Natural killer cell (primary cell): ENCODE measurements at places on chromosomes 1 and 21. TPM values are rescaled to one million over a fixed set of nuclear protein-coding genes. Genes with fewer than 3 reads are reported as not detected.

DNA sequence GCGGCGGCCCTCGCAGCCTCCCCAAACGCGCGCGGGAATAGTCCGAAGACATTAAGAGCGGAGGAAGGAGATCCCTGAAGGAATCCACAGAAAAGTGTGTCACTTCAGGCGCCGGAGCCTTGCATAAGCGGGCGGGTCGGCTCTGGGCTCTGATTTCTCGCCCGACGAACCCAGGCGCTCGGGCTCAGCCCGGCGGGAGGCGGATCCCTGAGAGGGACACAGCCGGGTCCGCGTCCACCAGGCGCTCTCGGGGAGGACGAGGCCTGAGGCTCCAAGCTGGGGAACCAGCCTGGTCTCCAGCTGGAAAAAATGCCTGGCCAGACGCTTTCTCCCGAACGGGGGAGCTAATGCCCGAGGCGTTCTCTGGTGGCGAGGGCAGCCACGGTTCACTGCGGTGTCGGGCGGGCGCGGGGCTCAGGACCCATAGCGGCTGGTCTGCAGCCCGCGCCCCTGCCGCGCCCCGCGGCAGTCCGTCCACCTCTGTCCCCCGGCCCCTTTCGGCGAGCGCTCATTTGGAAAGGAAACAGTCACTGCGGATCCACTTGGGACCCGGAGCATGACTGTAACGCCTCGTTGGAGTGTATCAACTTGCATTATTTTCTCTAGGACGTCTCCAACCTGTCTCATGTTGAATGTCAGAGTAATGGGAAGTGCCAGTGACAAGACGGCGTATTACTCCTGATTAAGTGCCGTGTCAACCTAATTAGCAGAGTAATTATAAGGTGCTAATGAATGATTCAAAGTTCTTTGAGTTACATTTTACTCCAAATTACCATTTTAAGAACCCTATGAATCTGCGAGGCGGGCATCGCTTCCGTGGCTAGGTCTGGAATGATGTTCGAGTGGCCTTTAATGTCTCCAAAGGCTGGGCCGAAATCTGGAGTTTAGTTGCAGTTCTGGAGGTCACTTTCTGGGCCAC, 1.6 kb upstream of the BARHL2 start:
- DNase-seq, result no peak

GRCh38 chr1:1347663-1348419, 1.4 kb downstream of the DVL1 start:
- DNase-seq, result no peak

The INKA2 gene
- total RNA-seq, result 1.4 TPM

DNA sequence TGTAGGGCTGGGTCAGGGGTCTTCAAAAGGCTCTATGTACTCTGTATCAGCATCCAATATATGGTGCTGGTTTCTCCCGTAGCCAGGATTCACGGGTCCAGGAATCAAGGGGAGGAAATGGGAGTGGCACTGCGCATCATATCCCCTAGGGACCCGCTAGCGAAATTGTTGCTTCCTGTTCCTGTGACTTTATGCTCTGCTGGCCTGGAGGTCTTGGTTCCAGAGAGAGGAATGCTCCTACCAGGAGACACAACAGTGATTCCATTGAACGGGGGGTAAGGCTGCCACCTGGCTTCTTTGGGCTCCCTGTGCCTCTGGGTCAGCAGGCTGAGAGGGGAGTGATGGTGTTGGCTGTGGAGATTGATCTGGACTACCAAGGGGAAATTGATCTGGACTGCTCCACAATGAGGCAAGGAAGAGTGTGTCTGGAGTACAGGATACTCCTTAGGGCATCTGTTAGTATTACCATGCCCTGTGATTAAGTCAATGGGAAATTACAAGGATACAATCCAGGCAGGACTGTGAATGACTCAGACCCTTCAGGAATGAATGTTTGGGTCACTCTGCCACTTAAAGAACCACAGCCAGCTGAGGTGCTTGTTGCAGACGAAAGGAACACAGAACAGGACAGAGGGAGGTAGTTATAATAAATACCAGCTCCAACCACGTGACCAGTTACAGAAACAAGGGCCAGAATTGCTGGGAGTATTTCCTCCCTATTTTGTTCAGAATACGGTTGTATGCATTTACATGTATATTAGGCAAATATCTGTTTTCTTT, 10.2 kb downstream of the SPSB1 start:
- no peak for DNase-seq

DNA sequence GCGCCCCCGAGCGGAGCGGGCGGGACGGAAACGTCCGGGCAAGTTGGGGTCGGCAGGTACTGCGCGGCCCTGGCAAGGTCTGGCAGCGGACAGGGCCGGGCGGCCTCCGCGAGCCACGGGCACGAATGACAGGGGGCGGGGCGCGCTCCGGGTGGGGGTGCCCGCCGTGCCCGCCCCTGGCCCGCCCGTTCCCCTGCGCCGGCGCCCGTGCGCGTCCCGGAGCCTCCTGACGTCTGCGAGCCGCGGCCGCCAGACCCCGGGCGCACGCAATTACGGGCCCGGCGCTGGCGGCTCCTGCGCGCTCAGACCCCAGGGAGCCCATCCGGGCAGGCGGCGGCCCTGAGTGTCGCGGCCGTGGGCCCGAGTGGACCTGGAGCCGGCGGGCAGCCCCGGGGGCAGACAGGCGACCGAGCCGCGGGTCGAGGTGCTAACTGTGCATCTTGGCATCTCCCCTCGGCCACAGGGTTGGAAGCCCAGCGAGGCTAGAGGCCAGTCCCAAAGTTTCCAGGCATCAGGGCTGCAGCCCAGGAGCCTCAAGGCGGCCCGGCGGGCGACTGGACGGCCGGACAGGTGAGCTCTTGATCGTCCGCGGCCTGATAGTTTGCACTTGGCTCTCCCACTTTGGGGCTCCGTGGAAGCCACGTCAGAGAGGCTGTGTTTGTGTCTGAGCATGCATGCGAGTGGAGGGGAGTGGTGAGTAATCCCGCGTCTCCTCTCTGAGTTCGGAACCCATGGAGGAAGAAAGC, 918 bp downstream of the MIB2 start:
- DNase-seq, result no peak

The CFAP74 gene
- not detected for total RNA-seq

The ELAPOR1 gene
- 6.2 TPM for total RNA-seq

The VANGL2 gene
- not detected for total RNA-seq

The CDKN2C gene
- 21.9 TPM for total RNA-seq

The TGFB2 gene
- not detected for total RNA-seq

- no peak for DNase-seq
Observed at GRCh38 chr1:11943619-11944018, 9.1 kb downstream of the PLOD1 start.

The C1orf53 gene
- total RNA-seq, result not detected

GRCh38 chr1:15303935-15304334, 56.9 kb downstream of the FHAD1 start:
- no peak for DNase-seq

- DNase-seq, result no peak
Observed at GRCh38 chr1:26318338-26319064, 743 bp downstream of the CD52 start.

DNA sequence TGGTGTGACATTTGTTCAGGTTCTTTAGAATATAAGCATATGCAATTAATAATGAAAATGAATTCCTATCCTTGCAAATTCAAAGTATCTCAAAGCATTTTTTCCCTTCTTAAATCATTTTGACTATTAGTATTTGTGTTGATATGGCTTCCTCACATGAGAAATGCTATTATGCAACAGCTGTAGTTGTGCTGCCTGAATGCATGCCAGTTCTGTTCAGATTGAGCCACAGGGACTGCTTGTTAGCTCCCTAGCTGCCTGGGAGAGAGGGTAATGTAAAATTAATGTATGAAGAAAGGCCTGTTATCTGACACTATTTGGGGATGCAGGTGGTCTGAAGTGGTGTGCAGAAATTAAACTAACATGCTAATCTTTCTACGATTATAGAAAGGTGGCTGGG, 45.5 kb downstream of the CACHD1 start:
- no peak for DNase-seq
